Activated CD4-positive, CD25-positive, alpha-beta regulatory T cell (primary cell): ENCODE measurements at places on chromosomes 5 and 9.

DNA sequence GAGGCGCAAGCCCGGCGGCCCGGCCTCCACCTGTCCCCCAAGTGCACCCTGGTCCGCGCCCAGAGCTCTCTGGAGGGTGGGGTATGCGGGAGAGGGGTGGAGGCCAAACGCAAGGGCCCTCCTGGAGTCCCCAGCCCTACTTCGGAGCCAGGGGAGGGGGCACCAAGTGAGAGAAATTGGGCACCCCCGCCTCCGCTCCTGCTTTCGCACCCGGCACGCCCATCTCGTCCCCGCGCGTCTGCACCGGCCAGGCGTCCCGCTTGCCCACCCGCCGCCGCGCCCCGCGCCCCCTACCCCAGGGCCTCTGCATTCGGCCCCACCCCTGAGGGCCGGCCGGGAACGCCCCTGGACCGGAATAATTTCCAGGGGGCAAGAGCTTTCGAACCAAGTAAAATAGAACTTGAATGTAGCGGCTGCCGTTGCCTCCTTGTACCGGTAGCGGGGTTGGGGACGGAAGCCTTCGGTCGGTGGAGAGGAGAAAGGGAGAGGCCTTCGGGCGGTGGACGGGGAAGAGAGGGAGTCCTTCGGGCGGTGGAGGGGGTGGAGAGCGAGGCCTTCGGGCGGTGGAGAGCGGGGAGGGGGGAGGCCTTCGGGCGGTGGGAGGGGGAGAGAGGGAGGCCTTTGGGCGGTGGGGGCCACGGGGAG is 694 bp upstream of the PHPT1 start:
- no peak for DNase-seq

- no peak for DNase-seq
These were observed 220.0 kb downstream of the ESM1 start for GRCh38 chr5:54765165-54766028.

GRCh38 chr9:119859128-119859527 is 489.9 kb upstream of the BRINP1 start:
- no peak for DNase-seq

DNA sequence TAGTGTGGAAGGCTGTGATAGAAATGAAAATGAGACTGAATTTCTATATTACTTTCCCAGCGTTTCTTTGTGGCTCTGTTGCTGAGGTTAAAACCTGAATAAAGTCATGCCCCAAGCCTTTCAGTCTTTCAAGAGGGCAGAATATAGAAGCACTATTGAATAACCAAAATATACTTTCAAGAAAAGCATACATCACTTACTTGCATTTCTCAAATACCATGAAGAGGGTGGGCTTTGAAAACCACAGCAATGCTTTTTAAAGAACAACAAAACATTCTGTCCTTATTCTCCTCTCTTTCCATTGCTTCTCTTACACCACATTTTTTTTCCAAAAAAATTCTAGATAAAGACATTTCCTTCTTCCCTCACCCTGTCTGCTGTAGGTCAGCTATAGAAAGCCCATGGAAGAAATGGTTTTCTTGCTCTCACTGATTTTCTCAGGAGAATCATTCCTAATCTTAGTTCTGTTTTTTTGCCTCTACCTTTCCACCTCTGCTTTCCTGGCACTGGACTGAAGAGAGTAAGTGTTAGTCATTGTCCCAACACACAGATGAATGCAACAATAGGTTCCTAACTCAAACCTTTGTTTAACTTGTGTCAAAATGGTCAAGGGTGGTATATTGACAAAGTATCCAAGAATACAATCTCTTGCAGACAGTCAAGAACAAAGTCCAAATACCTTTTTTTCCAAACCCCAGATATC is 51.6 kb downstream of the NUDT12 start:
- DNase-seq = no peak

DNA sequence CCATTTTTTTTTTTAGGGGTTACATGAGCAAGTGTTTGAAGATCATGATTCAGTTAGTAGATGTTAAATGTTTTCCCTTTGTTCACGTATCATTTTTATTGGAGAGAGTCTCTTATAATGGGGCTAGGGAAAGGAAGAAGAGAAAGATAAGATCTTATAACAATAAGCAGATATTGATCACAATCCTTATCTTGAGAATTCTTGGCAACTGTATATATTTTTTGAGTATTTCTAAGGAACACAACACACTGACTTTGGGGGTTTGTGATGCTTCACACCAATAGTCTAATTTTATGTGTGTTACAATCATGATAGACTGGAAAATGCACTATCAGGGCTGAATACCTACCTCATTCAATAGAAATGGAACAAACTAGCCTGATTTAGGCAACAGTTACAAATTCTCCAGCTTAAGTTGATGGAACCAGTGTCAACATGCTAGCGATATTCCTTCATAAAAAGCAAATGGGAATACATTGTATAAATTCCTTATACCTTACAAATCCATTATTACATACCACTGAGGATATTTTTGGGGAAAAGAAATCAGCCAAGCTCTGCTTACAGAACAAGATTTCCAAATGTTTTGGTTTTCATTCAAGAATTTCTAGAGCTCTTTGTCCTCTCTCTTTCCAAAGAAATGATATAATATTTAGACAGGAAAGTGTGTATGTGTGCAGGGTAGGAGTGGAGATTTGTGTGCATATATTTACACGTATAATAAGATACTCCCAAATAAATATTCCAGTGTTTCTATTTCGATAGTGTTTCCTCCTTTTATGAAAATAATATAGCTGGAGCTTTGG is 41.5 kb downstream of the SVEP1 start:
- no peak for DNase-seq

- DNase-seq = no peak
These were observed 980.8 kb upstream of the CTNND2 start for GRCh38 chr5:12885018-12885417.

GRCh38 chr9:124886866-124887492 is 25.0 kb downstream of the ARPC5L start:
- no peak for DNase-seq

DNA sequence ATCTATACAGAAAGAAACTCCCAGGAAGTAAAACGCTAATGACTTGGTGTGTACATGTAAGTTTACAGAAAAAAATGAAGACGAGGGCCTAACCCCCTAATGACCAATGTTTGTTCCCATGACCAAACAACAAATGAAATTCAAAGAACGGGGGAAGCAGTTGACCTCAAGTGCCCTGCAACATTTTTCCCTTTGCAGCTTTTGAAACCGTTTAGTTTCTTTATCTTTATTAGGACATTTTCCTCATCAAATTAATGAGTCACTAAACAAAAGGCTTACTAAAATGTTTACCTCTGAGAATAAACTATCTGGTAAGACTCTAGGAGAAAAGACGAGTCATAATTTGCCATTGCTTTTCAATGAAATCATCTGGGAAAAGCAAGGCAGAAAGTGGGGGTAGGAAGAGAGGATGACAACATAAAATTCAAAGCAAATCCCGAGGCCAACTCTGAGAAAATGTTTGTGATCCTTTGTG is 57.4 kb downstream of the LHFPL2 start:
- DNase-seq = no peak

DNA sequence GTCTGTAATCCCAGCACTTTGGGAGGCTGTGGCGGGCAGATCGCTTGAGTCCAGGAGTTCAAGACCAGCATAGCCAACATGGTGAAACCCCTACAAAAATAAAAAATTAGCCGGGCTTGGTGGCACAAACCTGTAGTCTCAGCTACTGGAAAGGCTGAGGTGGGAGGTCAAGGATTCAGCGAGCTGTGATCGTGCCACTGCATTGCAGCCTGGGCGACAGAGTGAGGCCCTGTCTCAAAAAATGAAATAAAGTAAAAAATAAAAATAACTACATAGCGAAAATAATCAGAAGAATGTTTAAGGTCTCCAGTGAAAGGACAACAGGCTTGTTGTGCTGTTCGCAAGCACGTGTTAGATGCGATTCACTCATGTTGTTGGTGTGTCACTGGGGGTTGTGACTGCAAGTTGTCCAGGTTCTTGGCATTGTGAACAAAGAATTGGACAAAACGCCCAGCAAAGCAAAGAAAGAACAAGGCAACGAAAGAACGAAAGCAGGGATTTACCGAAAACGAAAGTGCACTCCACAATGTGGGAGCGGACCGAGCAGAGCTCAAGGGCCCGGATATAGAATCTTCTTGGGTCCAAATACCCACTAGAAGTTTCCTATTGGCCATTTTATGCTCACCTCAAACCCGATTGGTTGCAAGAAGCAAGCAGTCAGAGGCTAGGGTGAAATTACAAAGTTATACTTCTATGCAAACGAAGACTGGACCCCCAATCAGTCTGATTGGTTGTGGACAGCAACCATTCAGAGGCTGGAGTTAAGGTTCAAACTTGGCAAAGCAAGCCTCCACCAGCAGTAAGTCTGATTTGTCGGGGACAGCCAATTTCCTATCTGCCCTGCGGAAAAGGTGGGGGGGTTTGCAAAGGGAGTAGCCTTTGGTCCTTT is 844 bp upstream of the MCCC2 start:
- DNase-seq = no peak

DNA sequence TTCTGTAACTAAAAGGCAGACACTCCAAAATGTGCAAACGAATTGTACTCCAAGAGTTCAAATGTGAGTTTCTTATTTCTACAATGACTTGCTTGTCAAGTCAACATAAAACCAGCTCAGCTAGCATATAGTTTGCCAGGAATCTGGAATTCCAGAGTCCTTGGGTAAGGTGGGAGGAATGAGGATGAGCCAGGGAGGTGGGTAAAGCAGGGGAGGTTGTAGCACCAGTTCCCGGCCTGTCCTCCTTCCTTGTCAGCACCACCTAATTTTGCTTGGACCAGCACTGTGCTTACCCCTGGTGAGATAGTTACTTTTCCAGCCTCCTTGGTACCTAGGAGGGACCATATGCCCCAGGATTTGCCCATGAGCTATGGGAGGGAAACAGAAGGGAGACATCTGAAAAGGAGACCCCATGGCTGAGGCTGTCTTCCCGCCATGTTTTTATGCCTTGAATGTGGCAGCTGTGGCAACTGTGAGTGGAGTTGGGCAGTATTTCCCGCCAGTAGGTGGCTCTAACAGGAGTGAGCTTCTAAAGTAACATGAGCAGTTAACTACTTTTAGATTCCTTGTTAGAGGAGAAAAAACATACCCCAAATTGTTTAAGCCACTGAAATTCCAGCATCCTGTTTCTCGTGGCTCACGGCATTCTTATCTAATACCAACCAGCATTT is 302.5 kb downstream of the TENT4A start:
- DNase-seq = no peak

DNA sequence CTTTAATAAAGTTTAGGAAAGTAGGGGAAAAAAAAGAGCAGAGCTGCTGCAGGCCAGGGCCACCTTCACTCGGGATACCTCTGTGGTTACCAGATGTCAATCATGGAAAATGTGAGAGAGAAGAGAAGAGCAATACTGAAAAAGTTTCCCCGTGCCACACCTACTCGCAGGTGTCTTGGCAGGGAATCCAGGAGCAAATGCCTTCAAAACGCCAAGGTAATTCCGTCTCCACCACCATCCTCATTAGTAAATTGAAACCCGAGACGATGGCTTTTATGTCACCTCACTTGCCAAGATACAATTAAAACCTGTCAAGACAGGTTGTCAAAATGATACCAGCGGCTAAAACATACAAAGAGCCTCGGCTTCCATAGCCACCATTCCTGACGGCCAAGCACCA is 49.7 kb downstream of the FAM81B start:
- no peak for DNase-seq

DNA sequence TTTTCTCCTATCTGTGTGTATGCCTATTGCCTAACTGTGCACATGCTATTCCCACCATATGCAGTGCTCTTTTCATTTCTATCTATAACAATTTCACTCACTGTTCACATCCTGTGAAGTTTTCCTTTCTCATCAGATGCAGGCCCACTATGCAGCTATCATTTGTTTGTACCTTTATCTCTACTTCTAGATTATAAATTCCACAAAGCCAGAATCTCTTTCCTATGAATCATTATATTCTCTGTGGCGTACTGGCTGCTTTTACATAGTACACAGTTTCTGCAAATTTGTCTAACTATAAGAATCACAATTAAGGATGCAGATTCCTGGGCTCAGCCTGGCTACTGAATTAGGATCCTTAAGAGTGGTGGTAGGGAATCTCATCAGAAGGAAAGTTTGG is 600.8 kb upstream of the ARRDC3 start:
- no peak for DNase-seq
